ENCODE measurements at places on chromosomes 5 and 9.

GRCh38 chr9:131707733-131708157 lies 32.1 kb downstream of the RAPGEF1 start:
- peak; percentile 51 for DNase-seq

DNA sequence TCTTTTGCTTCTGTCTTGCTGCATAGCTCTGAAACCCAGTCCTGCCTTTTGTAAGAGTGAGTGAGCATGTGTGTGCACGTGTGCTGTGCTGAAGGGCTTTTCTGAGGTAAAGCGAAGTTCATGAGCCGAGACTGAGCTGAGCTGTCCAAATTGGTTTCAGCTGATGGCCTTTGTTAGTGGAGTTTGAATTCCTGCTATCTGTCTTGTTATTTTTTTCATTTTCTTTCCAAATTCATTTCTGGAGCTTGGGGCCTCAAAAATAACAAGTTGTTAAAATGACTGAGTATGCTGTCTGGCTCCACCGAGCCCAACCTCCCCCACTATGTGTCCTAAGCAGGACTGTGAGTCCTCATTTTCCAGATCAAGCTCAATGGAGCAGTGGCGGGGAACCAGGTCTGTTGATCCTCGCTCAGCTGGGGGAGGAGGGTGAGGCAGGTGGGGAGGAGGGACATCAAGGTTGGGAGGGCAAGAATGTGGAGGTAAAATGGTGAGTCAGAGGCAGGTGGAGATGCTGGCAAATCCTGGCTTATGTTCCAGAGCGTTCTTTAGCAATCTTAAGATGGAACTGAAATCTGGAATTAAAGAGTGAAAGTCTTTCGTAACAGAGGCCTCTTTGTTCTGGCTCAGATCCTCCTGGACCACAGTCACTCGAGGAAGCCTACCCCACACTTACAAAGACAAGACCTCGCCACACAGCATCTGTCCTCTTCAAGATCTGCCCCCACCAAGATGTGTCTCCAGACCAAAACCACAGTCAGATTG lies 63.9 kb downstream of the SREK1 start:
- no peak for DNase-seq

DNA sequence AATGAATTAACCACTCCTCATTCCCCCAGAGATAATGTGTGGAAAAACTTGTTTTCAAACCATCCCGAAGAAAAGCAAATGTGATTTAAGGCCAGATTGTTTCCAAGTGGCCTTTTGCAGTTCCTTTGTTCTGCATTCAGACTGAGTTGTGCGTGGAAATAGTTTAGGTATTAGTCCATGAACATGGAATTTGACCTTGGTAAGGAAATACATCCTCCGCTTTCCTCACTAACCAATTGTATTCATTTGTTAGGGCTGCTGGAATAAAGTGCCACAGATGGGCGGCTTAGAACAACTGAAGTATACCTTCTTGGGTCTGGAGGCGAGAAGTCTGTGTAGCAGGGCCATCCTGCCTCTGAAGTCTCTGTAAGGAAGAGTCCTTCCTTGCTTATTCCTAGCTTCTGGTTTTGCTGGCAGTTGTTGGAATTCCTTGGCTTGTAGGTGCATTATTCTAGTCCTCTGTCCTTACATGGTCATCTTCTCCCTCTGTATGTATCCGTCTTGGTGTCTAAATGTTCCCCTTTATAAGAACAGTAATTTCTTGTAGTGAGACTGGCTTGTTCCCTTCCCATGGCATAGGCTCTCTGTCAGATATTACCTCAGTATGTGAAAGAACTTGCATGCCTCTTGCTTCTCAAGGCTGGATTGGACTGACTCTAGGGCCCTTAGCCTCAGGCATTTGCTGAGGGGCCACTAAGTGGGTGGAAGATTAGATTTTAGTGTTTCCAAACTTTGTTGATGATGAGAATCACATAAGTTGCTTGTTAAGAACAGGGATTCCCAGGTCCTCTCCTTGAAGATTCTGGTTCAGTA lies 53.9 kb downstream of the RAI14 start:
- DNase-seq = no peak

- no peak for DNase-seq
These were observed 583.5 kb upstream of the TUSC1 start for GRCh38 chr9:26261503-26262330.

GRCh38 chr9:95666096-95666784 lies 149.5 kb upstream of the PTCH1 start:
- no peak for DNase-seq
